ENCODE measurements at places on chromosomes 6 and 20. TPM values are rescaled to one million over a fixed set of nuclear protein-coding genes. Genes with fewer than 3 reads are reported as not detected.

The ADGRB3 gene
- total RNA-seq: not detected

The HEY2 gene
- total RNA-seq: not detected

The FAM83C gene
- total RNA-seq: not detected

The TOMM34 gene
- total RNA-seq: 97.5 TPM

The SLCO4A1 gene
- total RNA-seq: 0.56 TPM

The LY86 gene
- total RNA-seq: not detected

The POU3F2 gene
- not detected for total RNA-seq

The OSTM1 gene
- 17.5 TPM for total RNA-seq

The SSR1 gene
- total RNA-seq: 120 TPM
